ENCODE measurements at places on chromosomes 12 and 14. TPM values are rescaled to one million over a fixed set of nuclear protein-coding genes. Genes with fewer than 3 reads are reported as not detected.

The PAPLN gene
- 16.3 TPM for total RNA-seq

The ANO2 gene
- 84.1 TPM for total RNA-seq

The SERPINA10 gene
- not detected for total RNA-seq

The CLEC6A gene
- total RNA-seq: not detected

The RHOJ gene
- 58.0 TPM for total RNA-seq

The MEG3 gene
- 4.8 TPM for total RNA-seq

The CLMN gene
- total RNA-seq: 0.65 TPM

The DAO gene
- total RNA-seq: not detected

The FAM177A1 gene
- total RNA-seq: 32.7 TPM

The COX8C gene
- total RNA-seq: not detected

The MYF5 gene
- total RNA-seq: not detected

The CACNA1C gene
- 0.44 TPM for total RNA-seq

The ISM2 gene
- not detected for total RNA-seq

The LTB4R2 gene
- 2.8 TPM for total RNA-seq

The CLEC1A gene
- total RNA-seq: 12.5 TPM

The STAB2 gene
- 5.7 TPM for total RNA-seq

The NEUROD4 gene
- total RNA-seq: not detected

The POTEG gene
- total RNA-seq: not detected
